Stimulated activated CD4-positive, alpha-beta T cell treated with anti-CD3 and anti-CD28 coated beads, Interleukin-1b, Interleukin-23, amount 100 ng/mL, for 4 hours (primary cell): ENCODE measurements at places on chromosomes 16 and 17.

DNA sequence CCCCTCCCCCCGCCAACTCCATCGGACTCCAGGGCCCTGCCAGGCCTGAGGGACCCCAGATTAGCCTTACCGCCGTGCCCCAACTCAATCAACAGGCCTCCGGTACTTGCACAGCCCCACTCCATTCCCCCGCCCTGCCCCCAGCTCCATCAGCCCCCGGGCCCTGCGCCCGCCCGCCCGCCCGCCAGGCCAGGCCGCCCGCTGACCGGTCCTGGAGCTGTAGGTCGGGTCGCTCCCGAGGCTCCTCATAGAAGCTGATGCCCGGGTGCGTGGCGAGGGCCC is 308 bp downstream of the GTF3C1 start:
- DNase-seq = no peak

- no peak for DNase-seq
Observed at GRCh38 chr17:52159246-52160135, 977 bp upstream of the CA10 start.

DNA sequence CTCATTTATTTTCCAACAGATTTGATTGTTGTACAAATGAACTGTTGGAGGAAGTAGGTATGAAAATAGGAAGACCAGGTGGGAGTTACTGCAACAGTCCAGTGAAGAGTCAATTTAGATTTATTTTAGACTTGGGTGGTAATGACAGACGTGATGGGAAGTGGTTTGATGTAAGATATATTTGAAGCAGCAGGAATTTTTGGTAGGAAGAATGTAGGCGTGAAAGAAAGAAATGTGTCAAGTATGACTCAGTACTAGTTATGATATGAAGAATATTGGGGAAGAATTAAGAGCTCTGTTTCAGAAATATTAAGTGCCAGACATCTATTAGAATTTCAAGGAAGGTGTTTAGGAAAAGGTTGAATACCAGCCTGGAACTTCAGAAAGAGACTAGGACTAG is 247.9 kb upstream of the AXIN2 start:
- no peak for DNase-seq

DNA sequence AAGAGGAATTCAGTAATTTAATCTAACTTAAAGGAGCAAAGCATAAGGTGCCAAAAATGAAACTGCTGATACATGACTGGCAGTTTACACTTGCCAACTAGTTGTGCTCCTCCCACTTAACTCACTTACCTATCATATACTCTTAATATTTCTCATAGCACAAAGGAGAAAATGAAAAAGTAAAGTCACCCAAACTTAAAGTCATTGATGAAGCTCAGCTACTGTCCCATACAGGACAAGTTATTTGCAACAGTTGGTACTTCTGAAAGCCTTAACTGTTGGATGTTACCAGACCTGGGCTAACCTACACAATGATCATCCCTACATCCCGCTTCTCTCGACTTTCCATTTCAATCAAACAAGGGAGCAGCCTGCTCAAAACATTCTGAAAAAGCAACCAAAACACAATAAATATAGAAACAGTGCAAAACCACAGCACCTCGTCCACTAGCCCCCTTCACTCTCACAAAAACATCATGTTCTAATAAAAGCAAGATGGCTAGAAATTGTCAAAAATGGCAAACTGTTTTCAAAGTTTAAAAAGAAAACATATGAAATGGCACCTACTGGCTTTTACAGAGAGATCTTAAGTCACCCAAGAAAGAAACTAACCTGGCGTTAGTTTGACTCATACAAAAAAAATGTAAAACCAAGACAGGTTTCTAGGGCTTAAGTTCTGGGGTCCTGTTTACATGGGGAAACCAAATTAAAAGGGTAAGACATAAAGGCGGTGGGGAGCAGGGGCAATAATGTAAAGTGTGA is 868 bp downstream of the MED13 start:
- DNase-seq = no peak
